ENCODE measurements at places on chromosomes 1 and 21. TPM values are rescaled to one million over a fixed set of nuclear protein-coding genes. Genes with fewer than 3 reads are reported as not detected.

DNA sequence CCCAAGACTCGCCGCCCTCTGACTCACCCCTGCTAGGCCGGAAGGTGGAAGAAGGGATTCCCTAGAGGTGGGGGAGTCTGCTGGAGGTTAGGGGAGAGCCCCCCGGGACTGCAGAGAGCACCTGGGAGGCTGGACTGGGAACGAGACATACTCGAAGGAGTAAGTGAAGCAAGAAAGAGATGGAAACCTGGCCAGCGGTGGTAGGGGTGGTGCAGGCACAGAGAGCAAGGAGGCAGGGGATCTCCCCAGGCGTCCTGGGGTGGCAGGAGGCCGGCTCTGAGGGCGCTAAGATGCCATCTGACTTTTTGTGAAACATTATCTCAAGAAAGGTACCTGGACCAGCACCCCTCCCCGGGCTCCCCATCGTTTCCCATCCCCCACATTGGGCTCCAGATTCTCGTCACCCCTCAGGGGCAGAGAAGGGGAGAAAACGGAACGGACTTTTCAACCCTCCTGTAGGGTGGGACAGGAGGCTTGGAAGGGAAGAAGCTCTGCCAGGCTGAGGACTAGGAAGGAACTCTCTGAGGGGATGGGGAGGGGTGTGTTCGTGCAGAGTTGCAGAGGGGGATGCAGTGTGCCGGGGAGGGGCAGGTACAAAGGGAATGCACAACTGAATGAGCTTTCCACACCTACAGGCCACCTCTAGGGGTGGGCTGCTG lies 708 bp downstream of the CHRNB2 start:
- no peak for DNase-seq

GRCh38 chr1:34360574-34360973 lies 183.9 kb downstream of the C1orf94 start:
- DNase-seq = no peak

The HMCN1 gene
- total RNA-seq = 134 TPM

- DNase-seq = no peak
Measured at GRCh38 chr1:56406821-56407220, 172.5 kb downstream of the PLPP3 start.

The CAPN8 gene
- total RNA-seq = not detected

- DNase-seq = no peak
Measured at GRCh38 chr1:216910081-216910840, 187.0 kb upstream of the ESRRG start.

The CDCA8 gene
- total RNA-seq = 64.7 TPM

GRCh38 chr1:115544131-115544530 lies 97.6 kb upstream of the VANGL1 start:
- no peak for DNase-seq

The CD84 gene
- not detected for total RNA-seq

DNA sequence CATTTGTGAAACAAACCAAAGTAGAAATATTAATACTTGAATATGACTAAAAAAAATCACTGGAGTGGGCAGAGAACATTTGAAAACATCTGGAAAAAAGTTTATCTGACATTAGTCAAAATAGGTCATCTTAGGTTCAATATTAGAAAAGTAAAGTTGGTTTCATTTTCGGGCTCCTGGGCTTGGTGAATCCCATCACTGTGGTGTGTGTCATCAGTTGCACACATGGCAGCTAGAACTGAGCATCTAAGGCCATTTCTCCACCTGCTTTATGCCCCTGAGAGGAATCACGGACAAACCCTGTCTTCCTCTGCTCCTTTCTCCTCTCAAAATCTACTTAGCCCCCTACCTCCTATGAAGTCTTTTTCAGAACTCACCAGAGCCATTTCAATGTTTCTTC lies 5.4 kb downstream of the HSD11B1 start:
- no peak for DNase-seq

DNA sequence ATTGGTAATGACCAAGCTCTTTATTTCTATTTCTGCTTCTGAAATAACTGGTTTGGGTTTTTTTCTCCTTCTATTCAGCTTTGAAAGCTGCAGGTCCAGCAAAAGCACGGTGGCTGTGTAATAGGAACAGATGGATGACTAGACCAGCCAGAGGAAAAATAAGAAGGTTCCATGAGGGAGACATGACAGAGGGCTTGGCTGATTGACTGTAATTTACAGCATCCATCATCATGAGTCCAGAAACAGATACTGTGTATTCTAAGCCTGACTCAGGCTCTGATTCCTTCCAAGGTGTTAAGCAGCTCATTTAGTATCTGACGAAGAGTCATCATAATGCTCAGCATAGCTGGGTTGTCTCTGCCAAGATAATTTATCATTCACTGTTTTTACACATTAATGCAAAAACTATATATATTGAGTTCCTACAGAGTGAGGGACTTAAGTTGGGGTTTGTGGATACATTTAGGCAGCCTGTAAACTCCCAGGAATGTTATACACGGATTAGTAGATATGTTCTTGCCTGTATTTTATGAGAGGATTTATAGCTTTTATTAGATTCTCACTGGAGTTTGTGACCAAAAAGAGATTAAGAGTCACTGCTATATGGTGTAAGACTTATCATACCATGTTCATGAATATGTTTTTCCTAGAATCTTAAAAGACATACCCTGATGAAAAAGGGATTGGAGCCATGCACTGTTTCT lies 72.6 kb downstream of the SGIP1 start:
- no peak for DNase-seq

The RPL11 gene
- total RNA-seq = 1,180 TPM

GRCh38 chr1:16921391-16922185 lies at the start of gene CROCC:
TSS of gene CROCC (plus strand) at chr1:16921931. CDS start at chr1:16922019, 88 bp downstream.
- peak; percentile 79 for DNase-seq

The DNASE2B gene
- total RNA-seq = not detected

The GBP6 gene
- not detected for total RNA-seq

DNA sequence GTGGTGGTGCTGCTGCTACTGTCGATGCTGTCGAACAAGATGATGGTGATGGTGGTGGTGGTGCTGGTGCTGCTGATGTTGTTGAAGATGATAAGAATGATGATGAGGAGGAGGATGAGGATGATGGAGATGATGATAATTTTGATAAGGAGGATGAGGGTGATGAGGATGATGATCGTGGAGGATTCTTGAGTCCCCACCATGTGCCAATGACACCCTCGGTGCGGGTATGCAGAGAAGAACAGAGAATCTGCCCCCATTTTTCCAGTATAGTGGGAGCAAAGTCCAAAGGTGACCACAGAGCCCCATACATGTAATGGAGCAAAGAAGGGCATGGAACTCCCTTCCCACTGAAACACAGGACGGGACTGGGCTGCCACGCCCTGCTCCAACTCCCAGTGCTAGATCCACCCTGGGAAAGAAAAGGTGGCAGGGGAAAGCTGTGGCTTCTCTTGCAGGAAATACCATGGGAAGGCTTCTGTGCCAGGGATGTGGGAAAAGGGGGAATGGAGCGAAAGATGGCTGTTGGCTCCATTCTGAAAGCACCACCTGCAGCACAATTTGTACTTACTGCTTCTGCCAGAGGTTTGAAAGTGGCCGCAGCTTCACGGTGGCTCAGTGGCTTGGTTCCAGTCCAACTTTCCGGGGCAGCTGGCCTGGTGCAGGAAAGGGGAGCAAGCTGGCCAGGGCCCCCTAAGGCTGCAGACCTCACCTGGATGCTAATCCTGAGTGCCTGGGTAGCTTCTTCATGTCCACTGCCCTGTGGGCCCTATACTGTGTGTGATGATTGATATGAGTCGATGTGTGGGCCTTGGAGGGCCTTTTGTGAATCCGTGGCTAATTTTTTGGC lies 387.2 kb upstream of the VAMP3 start:
- DNase-seq = no peak

DNA sequence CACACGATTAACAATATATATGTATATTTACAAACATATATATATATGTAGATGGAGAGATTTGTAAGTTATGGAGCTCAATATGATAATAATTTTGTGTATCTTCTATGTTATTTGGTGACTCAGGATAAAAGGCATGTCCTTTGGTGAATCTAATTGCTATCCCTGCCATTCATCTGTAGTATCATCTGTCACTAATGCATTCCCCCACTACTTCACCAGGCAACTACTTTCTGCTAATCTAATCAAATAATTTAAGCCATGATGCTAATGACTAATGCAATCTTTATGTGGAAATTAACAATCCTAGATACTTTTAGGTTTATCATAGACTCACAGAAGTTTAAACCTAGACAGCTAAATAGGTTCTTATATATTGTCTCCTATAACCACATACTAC lies 1074.5 kb downstream of the PLA2G4A start:
- no peak for DNase-seq

- DNase-seq = no peak
Measured at GRCh38 chr21:22374218-22374969, 1376.2 kb downstream of the NCAM2 start.
